ENCODE measurements at places on chromosomes 4 and X.

DNA sequence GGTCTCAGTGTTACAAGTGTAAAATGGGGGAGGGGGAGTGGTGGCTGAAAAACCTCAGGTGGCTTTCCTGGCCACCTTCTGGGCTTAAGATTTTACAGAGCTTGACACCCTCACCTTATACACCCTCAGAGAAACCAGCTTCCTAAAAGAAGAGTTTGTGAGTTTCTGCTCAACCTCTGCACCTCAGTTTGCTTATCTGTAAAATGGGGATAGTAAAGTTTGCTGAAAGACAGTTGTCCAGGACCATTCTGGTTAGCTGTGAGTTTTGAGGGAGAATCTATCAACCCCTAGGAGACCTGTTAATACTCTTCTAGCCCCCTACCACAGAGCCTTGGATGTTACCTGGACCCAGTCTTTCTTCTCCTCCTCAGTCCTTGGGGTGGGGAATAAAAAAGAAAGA, 9.7 kb downstream of the TSR2 start:
- DNase-seq: no peak

DNA sequence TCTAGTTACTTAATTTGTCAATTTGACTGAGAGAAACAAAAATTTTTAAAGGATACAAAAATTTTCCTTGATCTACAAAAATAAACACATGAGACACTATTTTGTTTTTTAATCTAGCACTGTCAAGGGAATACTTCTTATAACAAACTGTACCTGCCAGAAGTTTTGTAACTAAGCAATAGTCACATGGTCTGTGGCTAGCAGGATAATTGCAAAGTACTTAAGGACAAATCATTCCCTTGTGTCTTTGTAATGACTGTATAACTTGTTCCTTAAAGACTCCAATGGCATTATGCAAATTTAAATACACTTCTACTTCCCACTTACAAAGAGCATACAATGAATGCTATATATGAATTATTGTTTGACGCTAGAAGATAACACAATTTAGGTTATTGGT, 25.1 kb upstream of the ANK2 start:
- no peak for DNase-seq

GRCh38 chrX:111262086-111262485, 8.2 kb downstream of the CAPN6 start:
- DNase-seq: no peak

DNA sequence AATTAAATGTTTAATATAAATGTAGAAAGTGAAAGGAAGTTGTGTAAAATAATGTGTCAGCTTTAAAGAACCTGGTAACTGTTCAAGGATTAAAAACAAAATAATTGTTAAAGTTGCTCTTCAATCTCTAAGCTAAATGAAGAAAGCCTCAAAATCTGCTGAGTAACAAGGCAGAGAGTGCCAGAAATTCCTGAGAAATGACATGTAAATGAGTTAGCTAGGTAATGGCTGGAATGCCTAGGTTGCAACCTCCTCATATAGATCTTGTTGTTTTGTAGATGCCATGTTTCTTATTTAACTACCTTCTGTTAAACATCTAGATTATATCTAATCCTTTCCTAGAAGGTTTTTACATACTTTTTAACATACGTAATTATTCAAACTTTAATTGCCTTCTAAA, 763.6 kb upstream of the AGA start:
- DNase-seq: no peak

- no peak for DNase-seq
Measured at GRCh38 chrX:39843318-39843717, 254.4 kb downstream of the BCOR start.

GRCh38 chrX:48896611-48897011, 957 bp downstream of the TIMM17B start:
- no peak for DNase-seq

DNA sequence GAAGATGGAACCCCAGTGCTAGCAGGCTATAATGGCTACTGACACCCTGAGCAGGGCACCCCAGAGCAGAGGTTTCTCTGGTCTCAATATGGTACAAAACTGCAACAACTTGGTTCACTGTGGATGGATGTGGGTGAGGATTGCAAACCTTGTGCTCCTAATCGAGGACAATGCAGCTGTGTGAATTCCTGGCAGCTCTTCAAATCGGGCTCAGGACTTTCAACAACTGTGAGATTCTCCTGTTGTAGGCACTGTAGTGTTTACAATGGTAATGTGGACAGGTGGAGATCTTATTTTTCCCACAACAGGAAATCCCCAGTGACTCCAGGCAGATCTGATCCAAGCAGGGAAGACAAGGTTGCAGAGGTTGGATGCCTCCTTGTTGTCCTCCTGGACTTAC, 101.5 kb downstream of the RCHY1 start:
- no peak for DNase-seq

- no peak for DNase-seq
Measured at GRCh38 chr4:137754652-137755471, 222.6 kb upstream of the PCDH18 start.

GRCh38 chr4:165970703-165971420, 97.8 kb downstream of the TLL1 start:
- no peak for DNase-seq

GRCh38 chr4:74096265-74096980, 2.6 kb downstream of the CXCL2 start:
- DNase-seq: no peak

DNA sequence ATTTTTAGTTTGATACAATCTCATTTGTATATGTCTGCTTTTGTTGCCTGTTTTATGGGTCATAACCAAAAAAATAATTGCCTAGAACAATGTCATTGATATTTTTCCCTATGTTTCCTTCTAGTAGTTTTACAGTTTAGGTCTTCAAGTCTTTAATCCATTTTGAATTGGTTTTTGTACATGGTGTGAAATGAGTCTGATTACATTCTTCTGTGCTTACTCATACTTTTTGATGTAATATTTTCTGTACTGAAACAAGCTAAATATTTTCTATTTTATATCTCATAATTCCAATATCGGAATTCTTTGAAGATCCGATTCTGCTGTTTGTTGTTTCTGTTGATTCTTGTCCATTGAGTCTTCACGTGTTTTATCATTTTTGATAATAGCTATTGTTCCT, 10.6 kb downstream of the TMEM156 start:
- DNase-seq: no peak

DNA sequence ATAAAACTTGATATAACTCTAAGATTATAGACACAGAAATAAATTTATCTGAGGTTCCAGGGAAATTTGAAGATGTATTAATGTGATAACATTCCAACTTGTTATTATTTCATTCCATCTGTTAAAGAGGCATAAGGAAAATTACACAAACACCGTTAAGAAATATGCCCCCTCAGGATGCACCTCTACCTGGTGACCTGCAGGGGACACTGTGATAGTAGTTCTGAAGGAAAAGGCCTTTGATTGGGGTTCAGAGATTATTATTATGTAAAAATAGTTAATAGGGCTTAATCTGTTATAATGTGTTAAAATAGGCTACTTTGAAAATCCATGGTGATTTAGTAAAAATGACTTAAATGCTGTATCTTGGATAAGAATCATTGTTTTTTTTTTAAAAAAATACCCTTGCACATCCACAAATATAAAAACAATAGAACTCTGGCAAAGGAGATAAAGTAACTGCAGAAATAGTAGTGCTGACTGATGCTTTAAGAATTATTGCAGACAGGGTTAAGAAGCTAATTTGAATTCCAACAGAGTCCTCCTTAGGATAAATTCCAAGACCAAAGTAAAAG, 6.1 kb upstream of the ABRAXAS1 start:
- no peak for DNase-seq

GRCh38 chr4:14234307-14234706, 606.8 kb upstream of the BOD1L1 start:
- no peak for DNase-seq

- no peak for DNase-seq
Measured at GRCh38 chr4:150457802-150458201, 124.1 kb upstream of the MAB21L2 start.

GRCh38 chr4:11287055-11287454, 141.6 kb downstream of the HS3ST1 start:
- DNase-seq: no peak

Measured in left cardiac atrium (tissue), 4 donors.